GF-D8 (cell line): ENCODE measurements at places on chromosomes 6 and 20.

DNA sequence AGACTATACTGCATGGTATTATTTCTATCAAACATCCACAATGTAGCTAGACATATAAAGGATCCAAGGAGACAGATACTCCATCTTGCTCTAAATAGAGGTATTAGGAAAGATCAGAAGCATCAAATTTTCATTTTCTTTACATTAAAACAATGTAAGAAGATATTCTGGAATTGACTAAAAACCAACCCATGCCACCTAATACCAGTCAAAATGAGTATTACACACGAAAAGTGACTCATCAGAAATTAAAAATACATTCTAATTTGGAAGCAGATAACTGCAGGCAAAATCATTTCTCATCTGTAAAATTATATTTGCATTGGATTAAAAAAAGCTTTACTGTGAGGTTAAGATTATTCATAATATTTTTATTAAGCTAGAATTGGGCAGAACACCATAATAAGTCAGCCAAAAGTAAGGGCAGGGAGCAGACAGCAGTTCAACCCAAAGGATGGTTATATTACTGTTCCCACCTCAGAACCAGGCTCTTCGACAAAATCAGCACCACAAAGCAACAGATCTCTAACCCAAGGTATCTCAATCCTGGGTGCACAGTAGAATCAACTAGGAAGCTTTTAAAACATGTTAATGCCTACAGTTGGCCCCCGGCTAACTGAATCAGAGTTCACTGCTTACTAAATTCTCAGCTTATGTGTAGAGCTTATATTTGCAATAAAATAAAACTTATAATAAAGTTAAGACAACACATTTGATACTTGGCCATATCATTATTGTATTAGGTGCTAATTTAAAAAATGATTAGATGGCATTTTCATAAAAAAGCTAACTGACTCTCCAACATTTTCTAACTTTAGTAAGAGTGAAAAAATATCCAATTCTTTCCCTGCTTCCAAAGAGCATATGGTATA, 35.2 kb downstream of the SAMD3 start:
- no peak for DNase-seq

GRCh38 chr6:41538556-41539182, 7.5 kb upstream of the FOXP4 start:
- DNase-seq, result peak; percentile 84

DNA sequence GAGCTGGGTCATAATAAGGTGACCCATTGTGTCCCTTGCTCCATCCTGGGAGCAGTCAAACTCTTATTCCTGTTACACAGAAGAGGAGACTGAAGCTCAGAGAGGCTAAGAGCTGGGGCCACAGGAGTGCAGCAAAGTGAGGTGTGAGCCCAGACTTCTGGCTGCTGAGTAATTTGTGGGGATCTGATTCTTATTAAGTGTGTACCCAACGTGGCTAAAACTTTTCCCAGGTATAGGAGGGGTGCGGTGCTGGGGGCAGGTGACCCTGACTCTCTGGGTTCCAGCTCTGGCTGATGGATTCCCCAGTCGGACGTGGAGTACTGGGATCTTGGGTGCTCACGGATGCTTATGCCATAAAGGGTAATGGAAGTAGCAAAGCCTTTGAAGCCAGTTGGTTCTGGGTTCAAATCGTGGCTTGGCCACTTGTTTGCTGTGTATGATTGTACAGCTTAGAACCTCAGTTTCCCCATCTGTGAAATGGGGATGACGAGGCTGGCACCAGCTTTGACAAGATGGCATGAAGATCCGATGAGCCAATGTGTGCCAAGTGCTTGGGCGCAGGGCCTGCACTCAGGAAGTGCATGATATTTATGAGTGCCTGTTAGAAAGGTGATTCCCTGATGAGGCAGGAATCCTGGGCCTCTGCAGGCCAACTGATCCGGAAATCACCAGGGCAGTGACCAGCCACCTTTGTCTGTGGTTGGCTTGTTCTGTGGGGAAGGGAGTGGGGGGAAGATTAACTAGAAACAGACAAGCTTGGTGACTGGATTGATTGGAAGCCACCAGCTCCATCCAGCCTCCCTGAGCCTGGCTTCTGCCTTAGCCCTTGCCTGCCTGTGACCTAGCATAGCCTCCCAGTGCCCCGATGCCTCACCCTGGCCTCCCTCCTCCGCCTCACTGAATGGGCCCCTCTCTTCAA, 6.0 kb downstream of the SRC start:
- no peak for DNase-seq

DNA sequence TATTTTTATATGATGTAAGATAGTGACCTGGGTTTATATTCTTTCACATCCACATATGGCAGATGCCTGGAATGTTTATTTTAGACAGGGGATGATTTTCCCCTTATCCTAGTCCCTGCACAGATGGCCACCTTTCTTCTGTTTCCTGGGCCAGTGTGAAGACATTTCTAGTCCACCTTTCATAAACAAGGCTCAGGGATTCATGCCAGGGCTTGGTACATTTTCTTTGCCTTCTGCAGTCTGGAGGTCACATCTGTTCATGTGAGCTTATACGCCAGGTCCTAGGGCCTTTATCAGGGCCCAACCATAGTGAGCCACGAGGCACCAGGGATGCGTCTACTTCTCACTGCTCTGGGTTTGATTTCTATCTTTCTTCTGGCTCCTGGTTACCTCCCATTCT, 38.0 kb upstream of the ERVFRD-1 start:
- no peak for DNase-seq

- DNase-seq, result no peak
Measured at GRCh38 chr20:43220612-43221011, 30.9 kb upstream of the PTPRT start.

DNA sequence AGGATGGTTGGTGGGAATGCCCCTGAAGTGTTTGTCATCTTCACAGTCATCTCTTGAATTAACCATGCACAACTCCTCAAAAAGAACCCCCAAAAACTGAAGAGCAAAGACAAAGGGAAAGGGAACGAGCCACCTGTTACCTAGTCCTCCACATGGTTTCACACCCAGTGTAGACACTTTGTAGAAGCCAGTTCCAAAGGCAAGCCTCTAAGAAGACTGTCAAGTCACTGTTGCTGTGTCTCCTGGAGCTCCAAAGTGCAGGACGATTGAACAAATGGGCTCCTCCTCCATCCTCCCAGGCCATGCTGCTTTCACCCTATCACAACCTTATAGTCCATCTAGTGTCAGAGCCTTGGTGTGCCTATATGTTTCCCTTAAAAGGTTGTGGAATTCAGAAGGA, 277.6 kb upstream of the PRDM1 start:
- no peak for DNase-seq

DNA sequence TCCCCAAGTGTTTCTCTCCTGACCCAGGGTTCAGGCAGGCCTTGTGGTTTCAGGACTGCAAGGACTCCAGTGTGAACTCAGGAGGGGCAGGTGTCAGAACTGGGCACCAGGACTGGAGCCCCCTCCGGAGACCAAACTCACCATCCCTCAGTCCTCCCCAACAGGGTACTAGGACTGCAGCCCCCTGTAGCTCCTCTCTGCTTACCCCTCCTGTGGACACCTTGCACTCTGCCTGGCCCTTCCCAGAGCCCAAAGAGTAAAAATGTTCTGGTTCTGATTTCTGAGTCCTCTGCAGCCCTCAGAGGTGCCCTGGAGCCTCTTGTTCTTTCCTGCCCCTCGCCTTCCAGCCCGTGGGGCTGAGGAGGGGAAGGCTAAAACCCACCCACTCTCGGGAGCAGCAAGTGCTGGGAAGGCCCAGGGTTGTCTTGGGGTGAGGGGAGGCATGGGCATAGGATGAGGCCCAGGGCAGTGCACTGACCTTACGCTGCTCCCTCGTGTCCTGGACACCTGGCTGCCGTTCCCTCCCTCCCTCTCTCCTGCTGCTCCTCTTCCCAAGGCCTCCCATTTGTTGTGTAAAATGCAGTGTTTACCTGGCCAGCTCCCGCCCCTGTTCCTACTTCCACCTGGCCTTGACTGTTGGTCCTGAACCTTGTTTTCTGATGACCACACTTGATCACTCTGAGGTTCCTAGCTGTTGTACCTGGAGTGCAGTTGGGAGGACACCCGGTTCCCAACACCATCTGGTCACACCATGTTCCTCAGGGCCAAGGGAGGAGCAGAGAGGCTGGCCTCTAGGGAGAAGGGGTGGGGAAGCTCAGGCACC, 9.9 kb downstream of the CNPY3 start:
- no peak for DNase-seq

GRCh38 chr20:35491823-35492222, 36.4 kb downstream of the CEP250 start:
- no peak for DNase-seq

GRCh38 chr6:50711686-50712085, 1.6 kb upstream of the TFAP2D start:
- no peak for DNase-seq

GRCh38 chr6:118783931-118784550, 109.9 kb upstream of the ASF1A start:
- no peak for DNase-seq

DNA sequence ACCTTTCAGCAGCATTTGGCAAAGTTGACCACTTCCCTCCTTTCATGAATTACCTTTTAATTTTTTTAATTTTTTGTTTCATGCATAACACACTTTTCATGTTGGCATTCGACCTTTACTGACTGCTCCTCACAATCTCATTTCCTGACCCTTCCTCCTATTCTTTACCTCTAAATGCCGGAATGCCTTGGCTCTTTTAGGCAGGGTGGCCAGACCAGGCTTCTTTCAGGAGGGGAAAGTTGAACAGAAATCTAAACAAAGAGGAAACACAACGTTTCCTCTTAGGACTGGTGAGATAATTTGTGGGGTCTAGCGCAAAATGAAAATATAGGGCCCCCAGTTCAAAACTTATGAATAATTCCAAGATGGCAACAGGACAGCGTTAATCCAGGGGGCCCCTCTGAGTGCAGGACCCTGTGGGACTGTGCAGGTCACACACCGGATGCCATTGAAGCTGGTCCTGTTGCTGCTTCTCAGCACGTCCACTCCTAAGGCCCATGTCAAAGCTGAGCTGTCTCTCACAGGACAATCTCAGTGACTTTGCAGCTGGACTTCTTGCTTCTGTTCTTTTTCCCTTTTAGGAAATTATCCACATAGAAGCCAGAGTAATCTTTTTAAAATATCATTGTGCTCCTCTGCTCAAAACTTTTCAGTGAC, 313.8 kb downstream of the HDGFL1 start:
- no peak for DNase-seq

DNA sequence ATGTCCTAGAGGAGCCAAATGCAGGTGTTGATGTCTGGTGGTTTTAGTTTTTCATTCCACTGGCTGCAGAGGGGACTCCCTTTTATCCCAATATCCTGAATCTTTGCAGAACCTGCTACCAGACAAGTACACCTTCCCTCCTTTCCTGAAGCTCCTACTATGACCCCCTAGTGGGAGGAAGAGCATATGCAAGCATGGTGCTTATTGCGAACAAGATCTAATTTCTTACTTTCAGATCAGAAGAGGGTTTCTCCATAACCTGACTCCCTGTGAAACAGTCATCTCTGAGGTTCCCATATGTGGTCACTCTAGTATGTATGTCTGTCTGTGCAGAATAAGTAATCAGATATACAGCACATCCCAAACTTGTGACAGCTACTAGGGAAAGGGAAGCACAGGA, 277.2 kb downstream of the ARHGAP18 start:
- DNase-seq, result no peak

- DNase-seq, result no peak
Measured at GRCh38 chr6:20778459-20778858, 244.2 kb downstream of the CDKAL1 start.

DNA sequence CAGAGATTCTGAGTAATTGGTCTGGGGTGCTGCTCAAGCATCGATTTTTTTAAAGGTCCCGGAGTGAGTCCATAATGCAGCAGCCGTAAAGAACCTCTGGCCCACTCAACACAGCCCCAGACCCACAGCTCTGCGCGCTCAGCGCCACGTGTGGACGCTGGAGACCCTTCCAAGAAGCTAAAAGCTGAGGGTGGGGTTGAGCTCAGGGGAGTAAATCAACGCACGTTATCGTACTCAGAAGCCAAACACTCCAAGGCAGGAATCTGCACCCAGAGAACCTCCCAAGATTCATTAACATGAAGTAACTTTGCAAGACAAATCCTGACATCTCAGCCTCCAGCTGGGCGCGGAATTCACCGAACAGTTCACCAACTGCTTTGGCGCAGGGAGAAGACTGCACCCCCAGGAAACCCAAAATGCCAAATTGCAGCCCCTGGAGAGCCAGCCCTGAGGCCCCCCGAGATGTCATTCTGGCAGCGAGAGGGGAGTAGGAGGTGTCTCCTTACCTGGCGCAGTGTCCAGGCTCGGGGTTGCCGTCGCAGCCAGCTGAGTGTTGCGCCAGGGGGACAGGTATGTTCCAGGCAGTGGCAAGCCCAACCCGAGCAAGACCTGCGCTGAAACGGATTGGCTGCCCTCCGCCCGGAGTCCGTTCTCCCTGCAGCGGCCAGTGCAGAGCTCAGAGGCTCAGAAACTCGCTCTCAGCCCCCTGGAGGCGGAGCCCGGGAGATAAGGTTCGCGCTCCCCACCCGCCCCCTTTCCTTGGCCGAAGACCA, at the start of gene COL21A1:
COL21A1 (minus strand) TSS at position 700 of the 773 bp plus-strand sequence. CDS start 64,962 bp downstream, outside the sequence.
- DNase-seq, result no peak

GRCh38 chr6:79705456-79705995, 74.4 kb downstream of the SH3BGRL2 start:
- DNase-seq, result no peak

- no peak for DNase-seq
Measured at GRCh38 chr20:52280407-52280806, 88.8 kb upstream of the ZFP64 start.

DNA sequence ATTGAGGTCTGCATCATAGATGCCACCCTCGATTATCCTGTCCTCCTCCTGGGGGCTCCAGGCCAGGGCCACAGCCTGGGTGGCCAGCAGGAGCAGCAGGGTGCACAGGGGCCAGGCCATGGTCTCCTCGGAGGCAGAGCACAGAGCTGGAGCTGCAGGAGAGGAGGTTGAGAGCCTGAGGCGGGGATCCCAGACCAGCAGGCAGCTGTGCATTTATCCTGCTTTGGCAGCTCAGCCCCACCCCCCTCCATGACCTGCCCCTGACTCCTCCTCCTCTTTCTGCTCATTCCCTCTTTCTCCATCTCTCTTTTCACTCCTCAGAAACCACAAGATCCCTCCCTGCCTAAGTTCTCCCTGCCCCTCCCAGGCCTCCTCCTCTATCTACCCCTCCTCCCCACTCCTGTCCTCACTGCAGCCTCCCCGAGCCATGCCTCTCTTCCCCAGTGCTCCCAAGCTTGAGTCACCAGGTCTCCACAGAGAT, at the start of gene CST2:
CST2 (minus strand) TSS at position 189 of the 481 bp plus-strand sequence; CDS start at position 120, 69 bp downstream.
- no peak for DNase-seq

GRCh38 chr6:139236105-139236504, 55.7 kb downstream of the TXLNB start:
- DNase-seq, result no peak

DNA sequence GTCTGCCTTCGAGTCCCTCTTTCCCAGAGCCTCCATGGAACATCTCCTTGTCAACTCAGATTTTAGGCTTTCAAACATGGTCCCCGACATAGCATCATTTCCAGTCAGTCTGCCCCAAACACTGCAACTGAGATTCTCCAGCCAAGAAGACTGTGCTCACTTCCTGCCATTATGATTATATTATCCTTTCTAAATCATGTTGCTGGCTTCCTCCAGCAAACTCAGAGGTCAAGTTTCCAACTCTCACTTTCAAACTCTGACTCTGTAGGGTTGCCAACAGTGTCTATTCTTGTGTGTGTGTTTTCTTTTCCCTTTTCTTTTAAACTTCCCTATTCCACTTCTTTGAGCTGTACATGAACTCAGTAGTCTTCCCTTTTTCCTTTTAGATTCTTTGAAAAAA, 61.2 kb upstream of the TRAF3IP2 start:
- DNase-seq, result no peak
